Activated gamma-delta T cell treated with Interleukin-2 at 50 U/mL for 16 hours (primary cell): ENCODE measurements at places on chromosomes 2 and 18.
A peak's percentile ranks its signal among the peaks of the same experiment; 100 is the strongest.

DNA sequence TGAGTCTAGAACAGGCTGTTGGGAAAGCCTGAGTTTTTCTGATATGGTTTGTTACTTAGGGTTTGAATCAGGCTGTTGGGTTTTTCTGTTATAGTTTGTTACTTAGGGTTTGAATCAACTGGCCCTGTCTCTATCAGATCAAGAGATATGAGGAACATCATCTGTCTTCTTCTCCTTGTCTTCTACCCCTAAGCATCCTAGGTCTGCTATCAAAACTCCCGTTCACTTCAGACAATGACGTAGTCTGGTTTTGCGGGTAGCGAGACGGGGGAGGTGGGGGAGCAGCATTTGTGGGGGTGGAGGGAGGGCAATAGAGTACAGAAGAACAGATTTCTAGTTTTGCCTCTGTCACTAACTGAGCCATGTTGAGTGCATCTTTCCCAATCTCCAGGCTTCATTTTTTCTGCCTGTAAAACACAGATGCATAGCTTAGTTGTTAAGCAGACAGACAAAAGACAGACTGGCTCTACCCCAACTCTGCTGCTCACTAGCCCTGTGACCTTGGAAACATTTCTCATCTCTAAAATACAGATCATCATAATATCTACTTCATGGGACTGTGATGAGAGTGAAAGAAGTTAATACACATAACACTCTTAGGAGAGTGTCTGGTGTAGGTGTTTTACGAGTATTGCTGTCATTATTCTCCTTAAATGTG is 9.1 kb downstream of the TNP1 start:
- no peak for DNase-seq

DNA sequence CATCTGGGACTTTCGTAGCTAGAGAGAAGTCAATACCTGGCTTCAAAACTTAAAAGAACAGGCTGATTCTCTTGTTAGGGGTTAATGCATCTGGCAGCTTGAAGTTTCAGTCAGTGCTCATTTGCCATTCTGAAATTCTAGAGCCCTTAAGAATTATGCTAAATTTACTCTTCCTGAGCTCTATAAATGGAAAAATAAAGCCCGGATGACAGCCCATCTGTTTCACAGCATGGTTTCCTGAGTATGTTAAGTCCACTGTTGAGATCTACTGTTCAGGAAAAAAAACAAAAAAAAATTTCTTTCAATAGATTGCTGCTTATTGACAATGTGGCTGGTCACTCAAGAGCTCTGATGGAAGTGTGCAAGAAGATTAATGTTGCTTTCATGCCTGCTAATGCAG is 101.3 kb upstream of the RPE start:
- no peak for DNase-seq

- DNase-seq, result no peak
Observed at GRCh38 chr2:84388921-84389490, 70.1 kb downstream of the SUCLG1 start.

DNA sequence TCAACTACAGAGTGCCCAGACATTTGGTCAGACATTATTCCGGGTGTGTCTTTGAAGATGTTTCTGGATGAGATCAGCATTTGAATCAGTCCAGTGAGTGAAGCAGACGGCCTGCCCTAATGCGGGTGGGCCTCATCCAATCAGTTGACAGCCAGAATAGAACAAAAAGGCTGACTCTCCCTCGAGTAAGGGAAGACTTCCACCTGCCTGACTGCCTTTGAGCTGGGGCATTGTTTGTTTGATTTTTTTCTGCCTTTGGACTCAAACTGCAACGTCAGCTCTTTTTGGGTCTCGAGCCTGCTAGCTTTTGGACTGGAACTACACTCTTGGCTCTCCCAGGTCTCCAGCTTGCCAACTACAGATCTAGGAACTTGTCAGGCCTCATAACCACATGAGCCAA is 111.7 kb upstream of the AGAP1 start:
- DNase-seq, result no peak

GRCh38 chr2:240211598-240212424 is 71.4 kb upstream of the OTOS start:
- no peak for DNase-seq

- no peak for DNase-seq
Observed at GRCh38 chr18:21912339-21913239, 172.0 kb downstream of the MIB1 start.

DNA sequence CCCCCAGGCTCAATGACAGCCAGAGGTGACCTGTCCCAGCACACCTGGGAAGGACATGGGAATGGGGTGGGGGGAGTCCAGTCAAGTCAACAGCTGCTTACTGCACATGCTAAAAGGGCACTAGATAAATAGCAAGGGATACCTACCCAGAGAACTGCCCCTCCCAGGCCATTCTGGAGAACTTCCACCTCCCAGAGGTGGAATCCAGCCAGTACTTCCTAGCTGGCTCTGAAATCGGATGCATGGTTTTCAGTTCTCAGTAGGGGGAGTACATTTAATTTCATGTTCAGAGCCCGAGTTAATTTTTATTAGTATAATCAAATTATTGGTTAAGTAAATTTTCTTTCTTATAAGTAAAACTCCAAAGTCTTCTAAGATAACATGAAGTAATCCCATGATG is 28.9 kb upstream of the ITGA6 start:
- no peak for DNase-seq

DNA sequence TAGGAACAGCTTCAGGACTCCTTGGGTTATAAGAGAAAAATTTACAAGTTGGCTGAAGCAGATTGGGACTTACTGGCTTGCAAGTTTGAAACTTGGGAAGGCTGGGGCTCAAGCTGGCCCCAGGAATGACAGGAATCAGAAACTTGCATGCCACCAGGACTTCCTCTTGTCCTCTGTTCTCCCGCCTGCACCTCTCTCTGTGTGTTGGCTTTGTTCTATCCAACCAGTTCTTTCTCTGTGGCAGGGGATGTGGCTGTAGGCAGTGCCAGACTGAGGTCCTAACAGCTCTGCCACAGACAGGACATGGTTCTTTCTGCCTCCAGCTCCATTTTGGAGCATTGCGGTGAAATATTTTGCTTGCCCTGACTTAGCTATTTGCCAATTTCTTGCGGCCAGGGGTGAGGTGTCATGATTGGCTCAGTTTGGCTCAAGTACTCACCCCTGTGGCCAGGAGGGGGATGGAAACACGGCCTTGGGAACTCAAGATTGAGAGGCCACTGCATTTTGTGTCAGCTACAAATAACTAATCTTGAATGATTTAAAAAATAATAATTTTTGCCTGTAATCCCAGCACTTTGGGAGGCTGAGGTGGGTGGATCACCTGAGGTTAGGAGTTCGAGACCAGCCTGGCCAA is 48.9 kb downstream of the MEP1B start:
- DNase-seq, result no peak

DNA sequence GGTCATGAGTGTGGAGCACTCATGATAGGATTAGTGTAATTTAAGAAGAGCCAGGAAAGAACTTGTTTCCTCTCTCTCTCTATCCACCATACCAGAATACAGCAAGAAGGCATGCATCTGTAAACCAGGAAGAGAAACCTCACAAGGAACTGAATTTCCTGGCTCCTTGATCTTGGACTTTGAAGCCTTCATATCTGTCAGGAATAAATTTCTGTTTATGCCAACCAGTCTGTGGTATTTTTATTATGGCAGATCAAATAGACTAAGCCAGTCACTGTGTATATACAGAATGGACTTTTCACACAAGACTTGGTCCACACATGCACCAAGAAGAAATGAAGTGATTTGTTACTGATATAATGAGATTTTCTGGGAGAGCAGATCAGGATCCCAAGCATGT is 930.1 kb upstream of the TMEFF2 start:
- DNase-seq, result no peak

DNA sequence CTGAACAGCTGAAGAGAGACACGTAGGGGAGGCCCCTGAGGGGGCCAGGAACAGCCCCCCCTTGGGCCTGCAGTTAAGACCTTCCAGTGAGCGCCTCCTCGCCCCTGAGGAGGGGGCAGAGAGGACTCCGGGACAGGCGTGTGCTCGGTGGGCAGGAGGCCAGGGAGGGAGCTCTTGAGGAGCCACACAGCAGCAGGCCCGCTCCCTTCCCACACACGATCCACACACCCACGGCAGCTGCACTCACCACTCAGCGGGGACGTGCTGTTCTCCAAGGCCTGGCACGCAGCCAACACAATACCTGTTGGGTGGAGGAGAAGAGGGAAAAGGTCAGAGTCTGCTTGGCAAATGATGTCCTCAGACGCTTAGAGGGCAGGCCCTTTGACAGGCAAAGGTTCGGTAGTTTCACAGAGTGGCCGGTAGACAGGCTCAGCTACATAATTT is 39.0 kb downstream of the TGFA start:
- DNase-seq, result no peak

DNA sequence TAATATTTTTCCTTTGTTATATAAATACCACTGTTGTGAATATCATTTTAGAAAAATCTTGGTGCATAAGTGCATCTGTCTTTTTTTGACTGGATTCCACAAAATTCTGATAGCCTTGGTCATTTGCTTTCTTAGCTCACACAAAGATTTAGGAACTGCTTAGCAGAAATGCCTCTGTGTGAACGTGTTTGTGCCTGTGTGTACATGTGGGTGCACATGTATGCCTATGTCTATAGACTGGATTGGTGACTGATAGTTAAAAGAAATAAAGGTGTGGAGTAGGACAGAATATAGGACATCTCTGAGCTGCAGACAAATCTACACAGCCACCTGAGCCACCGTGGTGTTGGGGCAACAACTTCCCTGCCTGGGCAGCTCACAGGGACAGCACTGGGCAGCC is 93.8 kb downstream of the TSN start:
- no peak for DNase-seq

GRCh38 chr2:85954590-85955458 is 66.0 kb upstream of the ST3GAL5 start:
- DNase-seq, result no peak

- no peak for DNase-seq
Observed at GRCh38 chr18:46559296-46559695, 97.7 kb downstream of the LOXHD1 start.

DNA sequence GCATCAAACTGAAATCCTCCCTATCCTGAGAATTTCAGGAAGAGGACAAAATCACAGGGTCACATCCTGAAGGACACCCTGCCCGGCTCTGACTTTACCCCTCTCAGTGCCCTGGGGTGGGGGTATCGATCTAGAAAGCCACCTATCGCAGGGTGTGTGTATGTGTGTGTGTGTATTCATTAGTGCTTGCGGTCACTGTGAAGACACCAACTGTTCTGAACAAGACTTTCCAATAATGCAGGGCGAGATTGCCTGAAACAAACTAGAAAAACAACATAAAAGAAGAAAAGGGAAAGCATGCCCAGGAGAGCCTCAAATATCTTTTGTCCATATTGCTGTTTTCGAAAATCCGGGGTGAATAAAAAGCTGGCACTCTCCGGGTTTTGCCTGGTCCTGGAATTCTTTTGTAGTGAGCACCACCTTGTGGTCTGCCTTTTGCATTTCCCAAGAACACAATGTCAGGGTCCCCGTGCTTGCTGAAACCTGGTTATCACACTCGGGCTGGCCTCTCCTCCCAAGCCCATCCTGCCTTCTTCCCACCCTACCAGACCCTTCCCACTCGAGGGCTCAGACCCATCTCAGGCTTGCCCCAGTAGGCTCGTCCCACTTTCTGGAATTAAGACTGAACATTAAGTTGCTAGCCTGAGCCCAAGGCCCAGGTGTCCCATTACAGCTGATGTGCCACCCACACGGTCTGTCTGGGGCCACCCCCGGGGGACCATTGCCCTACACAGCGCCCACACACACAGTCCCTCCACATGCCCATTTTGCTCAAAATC is 25.0 kb upstream of the COPS8 start:
- DNase-seq, result peak; percentile 8

DNA sequence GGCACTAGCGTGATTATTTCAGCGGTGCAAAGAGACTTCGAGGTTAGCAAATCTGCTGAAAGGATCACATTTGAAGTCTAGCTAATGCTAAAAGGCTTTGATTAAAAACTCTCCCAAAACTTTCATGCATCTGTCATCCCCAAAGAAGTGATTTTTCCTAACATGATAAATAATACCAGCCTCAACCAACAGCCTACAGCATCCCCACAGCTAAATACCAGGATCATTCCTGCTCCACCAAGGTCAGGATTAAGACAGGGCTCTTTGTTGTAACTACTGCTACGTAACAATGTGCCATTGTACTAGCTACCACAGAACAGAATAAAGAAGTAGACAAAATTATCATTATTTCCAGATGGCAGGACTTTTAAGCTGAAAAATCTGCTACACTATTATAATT is 1.6 kb downstream of the OR6B3 start:
- DNase-seq, result no peak

GRCh38 chr18:6752202-6752860 is 22.8 kb downstream of the ARHGAP28 start:
- DNase-seq, result no peak
